ENCODE measurements at places on chromosomes 2 and 18.

- no peak for DNase-seq
Measured at GRCh38 chr2:231627384-231628120, 34.9 kb downstream of the TEX44 start.

DNA sequence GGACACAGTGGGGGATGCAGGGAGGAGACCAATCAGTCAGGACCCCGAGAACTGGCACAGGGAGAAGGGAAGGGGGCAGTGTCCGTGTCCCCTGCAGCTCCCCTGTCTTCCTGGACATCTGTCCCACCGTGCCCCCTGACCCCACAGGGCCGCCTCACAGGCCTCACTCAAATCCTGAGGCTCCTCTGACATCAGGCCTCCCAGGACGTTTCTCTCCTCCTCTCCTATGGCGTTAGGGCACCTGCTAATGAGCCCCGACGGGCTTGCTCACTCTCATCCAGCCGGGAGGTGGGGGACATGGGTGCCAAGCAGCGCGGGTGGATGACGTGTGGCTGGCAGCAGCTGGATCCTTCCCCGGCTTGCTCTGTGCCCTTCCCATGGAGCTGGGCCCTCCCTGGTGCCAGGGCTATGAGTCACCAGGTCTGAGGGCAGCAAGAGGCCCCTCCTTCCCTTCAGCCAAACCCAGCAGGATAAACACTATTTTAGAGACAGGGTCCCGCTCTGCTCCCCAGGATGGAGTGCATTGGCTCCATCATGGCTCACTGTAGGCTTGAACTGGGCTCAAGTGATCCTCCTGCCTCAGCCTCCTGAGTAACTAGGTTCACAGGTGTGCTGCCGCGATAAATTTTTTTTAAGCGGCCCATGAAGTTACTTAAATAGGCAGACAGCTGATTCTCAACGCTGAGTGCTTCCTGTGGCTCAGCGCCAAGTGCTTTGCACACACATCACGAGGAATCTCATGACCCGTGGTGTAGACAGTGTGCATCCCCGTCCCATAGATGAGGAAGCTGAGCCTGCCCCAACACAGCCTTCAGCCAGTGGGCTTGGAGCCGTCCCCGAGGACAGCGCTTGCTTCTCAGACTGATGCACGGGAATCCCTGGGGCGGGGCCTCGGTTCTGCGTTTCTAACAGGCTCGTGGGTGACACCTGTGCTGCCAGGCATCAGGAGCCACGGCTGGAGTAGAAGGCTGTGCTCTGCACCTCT lies 64.5 kb upstream of the HDAC4 start:
- no peak for DNase-seq

GRCh38 chr2:167943897-167944296 lies 303.5 kb downstream of the STK39 start:
- DNase-seq: no peak

- DNase-seq: no peak
Measured at GRCh38 chr2:26491563-26492167, 13.7 kb upstream of the OTOF start.

DNA sequence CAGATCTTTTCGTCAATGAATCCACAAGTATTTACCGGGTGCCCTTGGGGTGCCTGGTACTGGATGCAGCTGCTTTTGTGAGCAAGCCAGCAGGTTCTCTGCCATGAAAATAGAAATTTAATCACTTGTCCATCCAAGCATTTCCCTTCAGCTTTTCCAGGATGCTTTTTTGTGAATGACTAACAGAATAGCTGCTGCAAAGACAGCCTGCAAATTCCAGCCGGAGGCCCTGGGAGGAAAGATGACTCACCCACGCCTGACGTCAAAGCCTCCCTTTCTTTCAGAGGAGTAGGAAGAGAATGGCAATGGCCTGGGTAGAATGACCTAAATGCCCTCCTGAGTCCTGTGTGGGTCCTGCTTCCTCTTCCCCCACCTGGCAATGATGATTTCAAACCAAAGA lies 111.9 kb downstream of the AP1S3 start:
- peak; percentile 91 for DNase-seq

GRCh38 chr2:181446985-181447384 lies 10.2 kb upstream of the ITGA4 start:
- no peak for DNase-seq

DNA sequence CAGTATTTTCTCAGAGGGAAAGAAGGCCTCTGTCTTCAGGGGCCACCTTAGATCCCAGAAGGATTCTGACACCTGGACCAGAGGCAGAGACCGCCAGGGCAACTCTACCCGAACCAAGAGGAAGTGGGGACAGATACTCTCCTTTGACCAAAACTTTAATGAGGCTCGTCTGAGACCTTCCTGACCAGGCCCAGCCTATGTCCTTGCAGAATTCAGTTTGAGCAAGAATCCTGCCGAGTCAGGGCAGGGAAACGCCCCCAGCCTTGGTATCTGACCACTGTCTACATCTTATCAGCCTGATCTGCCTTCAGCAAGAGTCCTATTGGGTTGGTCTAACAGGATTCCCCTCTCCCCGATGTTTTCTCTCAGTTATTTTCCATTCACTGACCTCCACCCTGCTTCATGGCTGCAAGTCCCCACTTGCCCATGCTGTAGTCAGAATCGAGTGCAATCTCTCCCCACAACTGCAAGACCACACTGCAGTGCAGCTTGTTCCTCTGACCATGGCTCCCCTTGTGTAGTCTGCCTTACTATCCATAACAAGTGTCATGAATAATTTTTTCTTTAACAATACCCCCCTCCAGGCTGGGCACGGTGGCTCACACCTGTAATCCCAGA lies 95.0 kb downstream of the MSH2 start:
- no peak for DNase-seq
